Tibial nerve (tissue), 4 donors: ENCODE measurements at places on chromosomes 5 and 9. TPM values are rescaled to one million over a fixed set of nuclear protein-coding genes. Genes with fewer than 3 reads are reported as not detected.

GRCh38 chr5:96657068-96657467 is 5.1 kb upstream of the CAST start:
- no peak overlapping the region for H3K27ac ChIP-seq
- no peaks in the 10 kb centered on the region for H3K36me3 ChIP-seq
- no peaks in the 10 kb centered on the region for H3K4me1 ChIP-seq
- H3K27me3 ChIP-seq, result no peaks in the 10 kb centered on the region

GRCh38 chr5:10533226-10533625 is 30.6 kb upstream of the ANKRD33B start:
- no peak for DNase-seq
- no peak overlapping the region for H3K27ac ChIP-seq
- no peaks in the 10 kb centered on the region for H3K4me1 ChIP-seq

DNA sequence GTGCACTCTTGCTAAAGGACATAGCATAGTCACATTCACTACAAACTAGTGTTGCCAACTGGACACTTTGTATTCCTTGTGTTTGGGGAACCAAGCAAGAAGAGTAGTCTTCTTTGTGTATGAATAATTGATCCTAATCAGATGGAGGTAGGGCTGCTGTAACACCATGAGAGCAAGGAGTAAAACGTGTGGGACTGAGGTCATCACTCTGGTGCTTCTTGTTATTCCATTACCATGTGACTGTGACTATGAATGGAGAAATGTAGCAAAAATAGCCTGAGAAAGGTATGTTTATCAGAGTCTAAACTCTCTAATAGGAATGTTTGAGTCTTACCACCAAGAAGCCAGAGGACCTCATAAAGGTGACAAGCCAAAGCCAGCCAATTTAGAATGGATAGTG is 966.9 kb downstream of the TAF11L14 start:
- H3K27ac ChIP-seq, result no peak overlapping the region
- no peaks in the 10 kb centered on the region for H3K27me3 ChIP-seq
- no peak for DNase-seq
- peaks cover 3% of the 10 kb centered on the region for H3K4me1 ChIP-seq
- no peaks in the 10 kb centered on the region for H3K36me3 ChIP-seq

MED27 gene
- 8.2 TPM for total RNA-seq

GRCh38 chr5:80181618-80182211 is 74.1 kb downstream of the SERINC5 start:
- H3K27me3 ChIP-seq, result no peaks in the 10 kb centered on the region
- DNase-seq, result no peak
- no peak overlapping the region for H3K4me3 ChIP-seq
- H3K4me1 ChIP-seq, result peaks cover 29% of the 10 kb centered on the region

DNA sequence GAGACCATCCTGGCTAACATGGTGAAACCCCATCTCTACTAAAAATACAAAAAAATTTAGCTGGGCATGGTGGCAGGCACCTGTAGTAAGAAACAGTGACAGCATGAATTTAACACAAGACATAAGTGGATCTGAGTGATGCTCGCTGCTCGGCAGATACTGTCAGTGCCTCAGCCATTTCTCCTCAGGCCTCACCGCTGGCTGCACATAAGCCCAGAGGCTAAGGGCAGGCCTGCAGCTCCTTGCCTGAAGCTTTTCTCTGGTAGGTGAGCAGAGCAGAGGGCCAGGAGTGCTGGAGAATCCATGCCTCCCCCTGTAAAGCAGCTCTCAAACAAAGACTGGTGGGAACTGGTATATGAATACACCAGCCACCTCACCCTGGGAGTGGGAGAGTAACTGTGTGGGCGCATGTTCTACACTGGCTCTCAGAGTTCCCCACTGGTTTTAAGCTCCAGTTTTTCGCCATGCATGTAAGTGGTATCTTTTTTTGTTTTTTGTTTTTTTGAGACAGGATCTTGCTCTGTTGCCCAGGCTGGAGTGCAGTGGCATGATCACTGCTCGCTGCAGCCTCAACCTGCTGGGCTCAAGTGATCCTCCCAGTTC is 10.3 kb upstream of the CD72 start:
- H3K4me3 ChIP-seq, result no peak overlapping the region
- no peak for DNase-seq
- no peaks in the 10 kb centered on the region for H3K4me1 ChIP-seq
- H3K27me3 ChIP-seq, result no peaks in the 10 kb centered on the region

GRCh38 chr5:4479426-4479825 is 660.7 kb upstream of the ADAMTS16 start:
- H3K27ac ChIP-seq, result no peak overlapping the region
- no peak for DNase-seq
- H3K27me3 ChIP-seq, result no peaks in the 10 kb centered on the region
